ENCODE measurements at places on chromosomes 2 and 18.

DNA sequence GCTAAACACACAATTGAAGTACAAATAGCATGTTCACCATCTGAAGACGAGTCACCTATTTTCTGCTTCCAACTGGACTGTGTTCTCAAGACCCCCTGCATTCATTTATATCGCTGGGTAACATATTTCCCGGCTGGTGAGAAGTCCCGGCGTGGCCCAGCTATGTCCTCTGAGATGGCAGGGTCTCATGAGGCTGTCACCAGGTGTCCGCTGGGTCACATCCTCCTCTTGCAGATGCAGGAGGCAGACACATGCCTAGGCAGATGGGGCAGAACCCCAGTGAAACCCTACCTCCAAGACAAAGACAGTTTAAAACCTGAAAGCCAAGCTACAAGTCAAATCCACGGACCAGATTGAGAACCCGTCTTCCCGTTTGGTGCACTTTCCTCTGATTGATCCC lies 36.8 kb upstream of the UBE2F start:
- DNase-seq, result no peak

DNA sequence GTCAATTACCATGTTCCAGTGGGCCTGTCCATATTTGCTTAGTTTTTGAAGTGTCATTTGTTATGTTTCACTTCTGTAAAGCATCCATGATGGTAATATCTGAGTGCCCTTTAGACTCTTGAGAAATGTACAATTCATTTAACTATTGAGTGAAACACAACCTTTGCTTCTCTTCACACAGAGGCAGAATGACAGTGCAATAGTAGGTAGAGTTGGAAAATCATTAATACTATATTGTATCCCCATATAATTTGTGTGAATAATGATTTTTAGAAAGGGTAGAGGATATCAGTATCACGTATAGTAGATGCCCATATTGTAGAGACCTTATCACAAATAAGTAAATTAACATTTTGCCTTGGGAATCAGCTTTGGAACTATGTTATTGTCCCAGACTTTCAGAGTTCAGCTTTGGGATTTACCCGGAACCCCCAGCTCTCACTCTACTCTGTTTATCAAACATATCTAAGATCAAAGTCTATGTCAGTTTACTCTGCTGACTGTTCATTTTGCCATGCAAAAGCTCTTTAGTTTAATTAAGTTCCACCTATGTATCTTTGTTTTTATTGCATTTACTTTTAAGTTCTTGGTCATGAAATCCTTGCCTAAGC lies 172.7 kb upstream of the NOL4 start:
- DNase-seq, result no peak

GRCh38 chr18:38940475-38940862 lies 1374.9 kb upstream of the CELF4 start:
- no peak for DNase-seq

DNA sequence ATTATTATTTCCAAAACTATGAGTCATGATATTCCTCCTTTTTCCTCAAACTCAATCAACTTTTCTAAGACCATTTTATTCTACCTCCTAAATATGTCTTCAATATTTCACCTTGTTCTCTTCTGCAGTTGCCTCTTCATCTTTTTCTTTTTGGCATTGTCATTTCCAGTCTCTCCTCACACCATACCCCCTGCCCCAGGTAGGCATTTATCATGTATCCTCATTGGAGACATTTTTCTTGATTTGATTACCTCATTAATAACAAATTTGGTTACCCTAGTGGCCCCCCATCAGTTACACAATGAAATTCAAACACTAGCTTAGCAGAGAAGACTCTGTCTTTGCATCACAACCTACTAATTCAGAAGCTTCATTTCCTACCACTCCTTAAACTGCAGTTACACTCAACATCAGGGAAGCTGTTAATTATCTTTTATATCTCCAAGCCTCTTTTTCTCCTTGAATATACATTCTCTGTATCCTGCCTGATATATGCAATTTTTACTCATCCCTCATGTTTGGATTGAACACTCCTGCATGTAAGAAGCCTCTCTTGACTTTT lies 133.0 kb downstream of the IKZF2 start:
- DNase-seq, result no peak

DNA sequence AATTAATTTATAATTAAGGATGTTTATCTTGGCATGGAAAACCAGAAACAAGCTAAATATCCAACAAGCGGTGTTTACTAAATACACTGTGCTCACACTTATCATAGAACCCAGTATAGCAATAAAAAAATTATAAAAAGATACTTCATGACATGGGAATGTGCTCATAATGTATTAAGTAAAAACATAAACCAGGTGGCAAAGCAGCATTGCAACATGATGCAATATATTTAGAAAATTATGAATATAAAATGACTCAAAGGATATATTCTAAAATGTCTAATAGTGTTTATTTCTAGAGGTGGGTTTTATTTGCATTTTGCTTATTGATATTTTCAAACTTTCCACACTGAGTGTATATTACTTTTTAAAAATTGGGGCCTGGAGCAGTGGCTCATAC lies 84.4 kb upstream of the ATL2 start:
- no peak for DNase-seq

GRCh38 chr2:137607722-137608318 lies 356.5 kb upstream of the HNMT start:
- DNase-seq, result no peak

DNA sequence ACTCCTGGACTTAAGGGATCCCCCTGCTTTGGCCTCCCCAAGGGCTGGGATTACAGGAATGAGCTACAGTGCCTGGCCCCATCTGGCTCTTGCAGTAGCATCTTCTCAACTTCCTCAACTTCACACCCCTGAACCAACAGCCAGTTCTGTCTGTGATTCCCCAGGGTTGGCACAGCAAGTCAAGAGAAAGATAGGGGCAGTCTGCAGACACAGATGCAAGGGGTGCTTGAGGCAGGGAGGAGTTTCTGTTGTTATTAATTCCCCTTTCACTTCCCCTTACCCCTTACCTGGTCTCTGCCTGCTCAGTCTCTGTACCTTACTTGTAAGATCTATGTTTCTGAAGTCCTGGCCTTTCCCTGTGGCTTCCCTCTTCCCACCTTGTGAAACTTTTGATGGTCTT lies 54.1 kb upstream of the MEX3C start:
- DNase-seq, result no peak

GRCh38 chr2:234961784-234962183 lies 10.0 kb downstream of the SH3BP4 start:
- DNase-seq, result no peak

GRCh38 chr2:107529146-107529545 lies 297.5 kb upstream of the RGPD4 start:
- DNase-seq, result no peak

DNA sequence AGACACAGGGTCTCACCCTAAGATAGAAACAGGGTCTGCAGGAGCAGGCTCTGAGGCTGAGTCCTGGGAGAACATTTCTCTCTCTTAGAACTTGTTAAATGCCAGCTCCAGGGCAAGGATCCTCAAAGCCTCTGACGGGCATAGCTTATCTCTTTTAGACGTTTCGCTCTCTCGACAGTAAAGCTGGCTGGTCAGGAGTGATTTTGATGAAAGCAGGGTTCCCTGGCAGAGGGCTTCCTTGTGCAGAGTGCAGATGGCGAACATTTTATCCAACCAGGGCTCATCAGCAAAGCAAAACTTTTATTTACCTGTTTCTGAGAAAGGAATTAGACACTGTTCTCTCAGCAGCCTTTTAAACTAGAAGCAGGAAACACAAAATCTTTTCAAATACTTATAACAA lies 350.8 kb downstream of the ALK start:
- DNase-seq, result no peak

- no peak for DNase-seq
These were observed 504.3 kb downstream of the DCC start for GRCh38 chr18:52844323-52844722.

DNA sequence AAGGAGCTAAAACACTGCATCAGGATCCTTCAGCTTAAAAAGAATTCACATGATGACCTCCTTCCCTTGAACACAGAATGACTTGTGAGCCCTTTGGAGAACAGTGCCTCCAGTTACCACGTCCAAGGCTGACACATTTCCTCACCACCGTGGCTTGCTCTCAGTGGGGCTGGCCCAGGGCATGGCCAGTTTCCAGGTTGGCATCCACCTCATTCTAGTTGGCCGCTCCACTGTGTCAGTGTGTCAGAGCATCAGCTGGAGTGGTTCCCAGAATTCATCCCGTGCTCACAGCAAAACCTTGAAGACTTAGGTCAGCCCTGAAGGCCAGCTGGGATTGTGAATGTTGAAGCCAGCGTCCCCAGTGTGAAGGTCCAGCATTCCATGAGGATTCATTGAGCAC lies 158.5 kb downstream of the INSIG2 start:
- DNase-seq, result no peak

Measured in CD4-positive, alpha-beta memory T cell (primary cell).